ENCODE measurements at places on chromosomes 6 and 20.

- no peak for DNase-seq
Measured at GRCh38 chr6:107714104-107714503, 110.0 kb downstream of the SCML4 start.

- peak; percentile 1 for DNase-seq
Measured at GRCh38 chr20:6466075-6466810, 301.2 kb upstream of the BMP2 start.

- DNase-seq: no peak
Measured at GRCh38 chr6:82612475-82613039, 248.9 kb downstream of the TPBG start.

DNA sequence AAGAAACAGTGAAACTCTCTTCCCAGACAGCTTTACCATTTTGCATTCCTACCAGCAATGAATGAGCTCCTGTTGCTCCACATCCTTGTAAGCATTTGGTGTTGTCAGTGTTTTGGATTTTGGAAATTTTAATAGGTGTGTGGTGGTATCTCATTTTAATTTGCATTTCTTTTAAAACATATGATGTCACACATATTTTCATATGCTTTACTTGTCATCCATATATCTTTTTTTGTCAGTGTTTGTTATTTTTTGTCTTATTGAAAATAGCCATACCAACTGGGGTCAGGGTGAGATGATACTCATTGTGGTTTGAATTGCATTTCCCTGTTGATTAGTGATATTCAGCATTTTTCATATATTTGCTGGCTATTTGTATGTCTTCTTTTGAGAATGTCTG is 119.5 kb upstream of the FOXA2 start:
- DNase-seq: no peak

- DNase-seq: no peak
Measured at GRCh38 chr6:21538186-21538798, 55.3 kb upstream of the SOX4 start.

DNA sequence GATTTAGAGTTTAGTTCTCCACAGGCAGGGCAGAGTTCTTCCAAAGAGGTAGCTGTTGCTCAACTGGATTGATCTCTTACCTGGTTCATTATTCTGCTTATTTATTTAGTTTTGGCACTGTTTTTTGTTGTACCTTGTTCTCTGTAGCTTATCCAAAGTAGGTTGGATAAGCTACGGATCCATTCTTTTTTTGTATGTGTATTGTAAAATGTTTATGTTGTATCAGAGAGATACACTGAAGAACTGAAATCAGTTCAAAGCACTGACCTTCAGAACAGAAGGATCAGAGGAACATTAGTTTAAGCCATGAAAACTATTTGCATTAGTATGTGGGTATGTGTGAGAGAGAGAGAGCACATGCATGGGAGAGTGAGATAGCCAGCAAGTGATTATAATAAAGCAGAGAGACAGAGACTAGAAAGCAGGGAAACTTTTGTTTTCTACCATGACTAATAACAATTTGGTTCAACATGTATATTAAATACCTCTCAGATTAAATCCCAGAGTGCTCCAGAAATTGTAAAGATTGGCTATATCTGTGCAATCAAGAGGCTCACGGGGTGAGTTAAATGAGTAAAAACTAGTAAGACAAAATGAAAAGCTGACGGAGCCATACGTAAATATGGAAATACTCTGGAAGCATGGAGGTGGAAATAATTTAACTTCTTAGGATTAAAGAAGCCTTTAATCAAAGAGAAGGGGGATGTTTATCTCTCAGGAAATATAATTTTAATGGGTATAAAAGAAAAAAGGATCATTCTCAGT is 40.2 kb downstream of the ITCH start:
- no peak for DNase-seq

- peak; percentile 19 for DNase-seq
Measured at GRCh38 chr6:21846541-21847451, 253.2 kb downstream of the SOX4 start.

- no peak for DNase-seq
Measured at GRCh38 chr6:34497411-34497810, 31.5 kb downstream of the PACSIN1 start.

GRCh38 chr20:58044931-58045555 is 183.4 kb downstream of the ANKRD60 start:
- DNase-seq: no peak

DNA sequence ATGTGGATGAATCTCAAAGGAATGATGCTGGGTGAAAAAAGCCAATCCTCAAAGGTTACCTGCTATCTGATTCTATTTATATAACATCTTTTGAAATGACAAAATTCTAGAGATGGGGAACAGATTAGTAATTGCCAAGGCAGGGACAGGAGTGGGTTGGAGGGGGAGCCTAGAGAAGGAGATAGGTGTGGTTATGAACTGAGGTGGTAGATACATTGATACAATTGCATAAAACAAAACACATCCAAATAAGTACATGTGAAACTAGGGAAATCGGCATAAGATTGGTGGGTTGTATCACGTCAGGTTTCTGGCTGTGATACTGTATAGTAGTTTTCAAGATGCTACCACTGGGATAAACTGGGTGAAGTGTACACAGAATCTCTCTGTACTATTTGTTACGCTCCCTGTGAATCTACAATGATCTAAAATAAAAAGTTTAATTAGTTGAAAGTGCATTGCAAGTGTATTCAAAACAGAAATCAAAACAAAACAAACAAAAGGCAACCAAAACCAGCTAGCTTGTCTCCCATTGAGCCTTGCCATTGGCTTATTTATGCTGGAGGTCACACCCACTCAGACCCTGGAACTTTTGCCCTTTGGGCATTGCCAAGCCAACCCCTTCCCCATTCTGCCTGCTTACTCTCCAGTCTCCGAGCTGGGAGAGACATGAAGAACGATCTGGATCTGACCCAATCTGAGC is 27.8 kb downstream of the PPP1R16B start:
- no peak for DNase-seq

GRCh38 chr20:38991814-38992704 is 29.9 kb downstream of the DHX35 start:
- no peak for DNase-seq

- peak; percentile 74 for DNase-seq
Measured at GRCh38 chr6:37705239-37706051, 7.8 kb upstream of the MDGA1 start.

GRCh38 chr20:36399147-36399968 is 93.2 kb downstream of the DLGAP4 start:
- peak; percentile 54 for DNase-seq

- DNase-seq: peak; percentile 45
Measured at GRCh38 chr6:15473741-15474161, 189.1 kb downstream of the DTNBP1 start.

DNA sequence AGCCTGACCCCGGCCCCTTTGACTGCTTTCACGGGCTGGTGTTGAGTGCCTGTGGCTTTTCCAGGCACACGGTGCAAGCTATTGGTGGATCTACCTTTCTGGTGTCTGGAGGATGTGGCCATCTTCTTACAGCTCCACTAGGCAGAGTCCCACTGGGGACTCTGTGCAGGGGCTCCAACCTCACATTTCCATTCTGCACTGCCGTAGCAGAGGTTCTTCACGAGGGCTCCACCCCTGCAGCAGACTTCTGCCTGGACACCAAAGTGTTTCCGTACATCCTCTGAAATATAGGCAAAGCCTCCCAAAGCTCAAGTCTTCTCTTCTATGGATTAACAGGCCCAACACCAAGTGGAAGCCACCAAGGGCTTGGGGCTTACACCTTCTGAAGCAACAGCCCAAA is 691.5 kb upstream of the POU3F2 start:
- no peak for DNase-seq

DNA sequence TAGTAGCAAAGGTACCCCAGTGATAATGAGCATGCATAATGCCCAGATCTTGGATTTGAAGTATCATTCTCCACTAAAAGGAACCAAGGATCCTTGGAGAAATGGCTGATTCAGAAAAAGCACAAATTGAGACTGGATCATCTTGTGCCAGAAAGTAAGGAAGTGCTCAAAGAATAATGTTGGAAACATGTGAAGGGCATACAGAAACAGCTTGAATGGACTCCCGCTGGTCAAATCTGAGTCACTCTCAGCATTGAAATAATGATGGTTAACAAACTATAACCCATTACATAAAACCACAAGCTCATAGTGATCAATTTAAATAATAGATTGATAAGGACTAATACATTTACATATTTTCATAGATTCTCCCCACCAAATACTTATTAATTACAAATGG is 3.6 kb upstream of the OSTM1 start:
- no peak for DNase-seq

DNA sequence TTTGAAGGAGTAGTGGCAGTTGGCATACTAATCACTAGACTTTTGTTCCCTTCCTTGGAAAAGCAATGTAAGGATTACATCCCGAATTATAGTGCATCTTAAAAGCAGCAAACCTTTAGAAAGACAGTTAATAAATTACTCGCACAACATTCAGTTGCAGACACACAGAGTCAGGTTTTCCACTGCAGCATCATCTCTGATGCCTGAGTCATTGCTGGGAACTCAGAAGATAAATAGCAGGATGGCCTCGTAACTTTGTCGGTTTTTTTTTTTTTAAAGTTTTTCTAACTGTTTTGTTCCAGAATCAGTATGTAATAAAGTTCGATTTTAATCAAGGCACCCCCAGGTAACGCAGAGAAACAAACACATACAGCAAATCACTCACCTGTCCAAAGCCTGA is 34.3 kb downstream of the GJA10 start:
- DNase-seq: no peak

DNA sequence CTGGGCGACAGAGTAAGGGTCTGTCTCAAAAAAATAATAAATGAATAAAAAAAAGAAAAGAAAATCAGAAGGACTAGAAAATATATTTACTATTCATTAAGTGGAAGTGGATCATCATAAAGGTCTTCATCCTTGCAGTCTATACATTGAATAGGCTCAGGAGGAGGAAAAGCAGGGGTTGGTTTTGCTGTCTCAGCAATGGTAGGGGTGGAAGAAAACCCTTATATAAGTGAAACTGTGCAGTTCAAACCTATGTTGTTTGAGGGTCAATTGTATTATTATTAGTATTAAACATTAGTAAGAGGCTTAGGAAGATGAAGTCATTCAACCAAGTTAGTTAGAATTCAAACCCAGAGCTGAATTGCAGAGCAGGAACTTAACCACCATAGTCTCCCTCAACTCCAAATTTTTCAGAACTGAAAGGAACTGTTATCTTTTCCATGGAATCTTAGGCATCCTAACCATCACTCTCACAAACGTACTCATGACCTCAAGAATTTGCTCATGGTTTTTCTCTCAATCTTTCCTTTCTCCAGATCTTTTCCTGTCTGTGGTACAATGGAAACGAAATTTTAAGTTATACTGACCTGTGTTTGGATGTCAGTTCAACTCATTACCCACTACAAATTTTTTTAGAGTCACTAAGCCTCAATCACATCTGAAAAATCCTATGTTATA is 7.7 kb upstream of the SMIM13 start:
- DNase-seq: no peak

- no peak for DNase-seq
Measured at GRCh38 chr6:84582997-84583396, 181.4 kb downstream of the TBX18 start.

DNA sequence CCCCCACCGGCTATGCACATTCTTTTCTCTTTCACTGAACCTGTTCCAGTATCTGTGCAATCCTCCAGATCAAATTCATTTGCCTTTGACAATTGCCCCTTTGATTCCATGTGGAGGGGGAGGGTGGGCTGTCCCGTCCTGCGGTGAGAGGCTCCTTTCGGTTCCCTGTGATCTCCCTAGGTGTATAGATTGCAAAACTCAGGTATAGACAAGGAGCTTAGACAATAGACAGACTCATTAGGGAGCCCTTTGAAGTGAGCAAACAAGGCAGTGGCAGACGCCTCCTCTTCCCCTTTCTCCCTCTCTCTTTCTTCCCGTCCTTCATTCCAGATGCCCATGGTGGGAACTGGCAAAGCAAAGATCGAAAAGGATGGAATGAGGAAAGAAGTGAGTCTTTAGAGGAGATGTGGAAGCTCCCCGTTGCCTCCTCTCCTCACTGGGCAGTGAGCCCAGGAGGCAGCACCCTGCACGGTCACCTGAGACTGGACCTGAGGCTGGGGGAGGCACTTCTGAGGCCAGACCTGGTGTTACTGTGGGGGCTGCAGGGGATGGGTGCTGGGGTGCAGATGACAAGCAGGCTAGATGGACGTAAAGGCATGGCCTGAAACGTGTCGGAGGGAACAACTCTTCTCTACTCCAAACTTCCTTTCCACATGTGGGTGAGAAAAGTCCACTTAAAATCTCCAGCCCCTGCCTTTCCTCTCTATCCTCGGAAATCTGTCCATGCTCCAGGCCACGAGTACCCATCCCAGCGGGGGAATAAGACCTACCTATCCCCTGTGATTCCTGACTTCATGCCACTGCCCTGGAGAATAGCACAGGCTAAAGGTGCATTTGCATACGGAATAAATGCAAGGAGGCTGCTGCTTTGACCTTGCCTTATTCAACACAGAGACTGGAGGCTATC is 256.6 kb upstream of the FOXQ1 start:
- no peak for DNase-seq

DNA sequence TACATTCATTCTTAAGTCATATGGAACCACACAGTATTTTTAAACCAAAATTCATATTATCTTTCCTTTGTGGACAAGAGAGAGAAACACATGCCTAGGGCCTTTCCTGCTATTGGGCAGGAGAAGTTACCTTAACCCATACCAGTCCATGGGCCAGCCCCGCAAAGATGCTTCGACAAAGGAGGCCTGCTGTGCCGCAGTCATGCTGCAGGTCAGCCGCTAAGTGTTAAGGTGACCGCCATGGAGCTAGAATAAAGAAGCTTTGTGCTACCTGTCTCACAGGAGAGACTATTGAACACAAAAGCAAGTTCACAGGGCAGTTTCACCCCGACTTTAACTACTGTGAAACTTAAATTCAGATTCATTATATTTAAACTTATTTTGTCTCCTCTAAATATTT is 62.3 kb upstream of the TMEM181 start:
- DNase-seq: no peak

DNA sequence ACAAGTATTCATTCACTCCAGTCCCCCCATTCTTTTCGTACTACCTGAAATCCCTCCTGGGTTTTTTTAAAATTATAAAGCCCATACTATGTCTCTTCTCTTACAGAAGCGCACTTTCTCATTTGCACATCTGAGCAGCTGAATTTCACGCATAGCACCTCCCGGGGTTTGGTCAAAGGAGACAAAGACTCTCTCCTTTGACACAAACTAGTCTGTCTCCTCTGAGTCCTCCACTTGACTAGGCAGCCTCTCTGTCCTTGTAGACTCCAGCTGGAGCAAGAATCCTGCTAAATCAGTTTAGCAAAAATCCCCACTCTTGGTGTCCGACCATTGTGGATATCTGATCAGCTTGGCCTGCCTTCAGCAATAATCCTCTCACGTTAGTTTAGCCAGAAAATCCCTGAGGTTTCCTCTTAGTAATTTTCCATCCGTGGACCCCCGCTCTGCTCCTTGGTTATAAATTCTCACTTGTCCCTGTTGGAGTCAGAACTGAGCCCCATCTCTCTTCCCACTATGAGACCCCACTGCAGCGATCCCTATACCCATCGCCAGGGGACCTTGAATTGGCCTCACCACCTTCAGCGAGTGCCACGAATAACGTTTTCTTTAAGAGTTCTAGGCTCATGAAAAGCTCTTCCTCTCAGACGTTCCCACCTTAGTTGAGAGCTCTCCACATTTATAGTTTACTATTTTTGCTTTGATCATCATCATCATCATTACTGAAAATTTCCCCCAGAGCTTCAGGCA is 29.0 kb downstream of the PDYN start:
- no peak for DNase-seq

All from suppressor macrophage (primary cell).